NCI-H345 (cell line): ENCODE measurements at places on chromosomes 2 and 18.

DNA sequence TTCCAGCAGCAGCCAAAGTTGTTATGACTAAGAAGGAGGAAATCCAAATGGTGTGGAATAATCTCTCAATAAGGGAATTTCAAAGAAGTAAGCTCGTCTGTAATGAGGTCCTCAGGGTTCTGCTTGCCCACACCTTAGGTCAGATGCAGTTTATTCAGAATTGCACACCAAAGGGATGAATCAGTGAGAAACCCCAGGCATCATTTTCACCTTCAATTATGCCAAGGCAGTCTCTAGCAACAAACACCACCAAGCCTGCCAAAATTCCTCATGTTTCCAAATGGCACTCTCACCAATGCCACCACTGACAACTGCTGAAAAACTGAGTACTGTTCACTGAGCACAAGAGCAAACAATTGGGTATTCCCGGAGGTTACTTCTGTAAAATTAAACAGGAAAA, 43.6 kb downstream of the KCNG3 start:
- no peak for DNase-seq

DNA sequence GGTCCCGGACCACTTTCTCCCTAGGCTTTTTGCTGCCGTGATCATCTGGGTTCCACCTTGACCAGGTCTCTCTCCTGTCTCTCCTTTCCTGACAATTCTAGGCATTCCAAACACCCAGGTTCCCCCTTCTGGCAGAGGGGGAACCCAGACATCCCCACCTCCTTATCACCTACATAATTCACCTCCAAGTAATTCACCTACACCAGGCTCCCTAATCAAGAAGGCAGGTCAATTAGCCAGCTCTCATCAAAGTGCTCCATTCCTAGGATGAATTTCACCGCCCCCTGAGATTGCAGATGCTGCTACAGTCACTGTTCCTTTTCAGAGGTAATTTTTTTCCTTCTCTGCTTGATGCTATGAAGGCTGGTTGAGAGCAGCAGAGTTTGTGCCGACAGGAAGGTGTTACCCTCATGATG, 42.3 kb upstream of the ATG16L1 start:
- DNase-seq: no peak

DNA sequence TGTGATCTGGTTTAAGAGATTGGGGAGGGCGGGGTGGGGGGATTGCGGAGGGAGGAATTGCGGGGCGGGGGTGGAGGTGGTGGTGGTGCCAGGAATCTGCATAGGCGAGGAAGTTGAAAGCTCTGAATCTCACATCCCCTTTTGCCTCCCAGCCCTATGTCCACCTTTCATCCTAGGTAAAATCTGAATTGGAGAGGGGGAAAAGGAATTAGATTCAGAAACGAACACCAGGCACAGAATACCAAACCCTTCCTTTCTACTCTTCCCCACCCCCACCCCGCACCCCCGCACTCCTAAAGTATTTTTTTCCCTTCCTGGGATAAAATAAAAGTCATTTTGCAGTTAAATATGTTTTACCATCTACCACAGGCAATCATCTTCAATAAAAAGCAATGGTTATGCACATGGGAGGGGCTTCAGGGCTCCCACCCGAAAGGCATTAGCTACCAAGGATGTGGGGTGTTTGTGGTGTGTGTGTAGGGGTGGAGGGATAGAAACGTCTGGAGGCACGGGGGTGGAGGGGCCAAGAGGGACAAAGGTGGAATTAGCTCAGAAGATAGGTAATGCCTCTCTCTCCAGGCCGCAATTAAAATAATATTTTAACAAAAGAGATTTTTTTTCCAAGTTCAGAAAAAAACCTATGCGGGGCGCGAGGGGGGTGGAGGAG, 1.8 kb downstream of the IGFBP5 start:
- peak; percentile 38 for DNase-seq

GRCh38 chr2:53259395-53260009, 508.1 kb upstream of the CHAC2 start:
- no peak for DNase-seq

DNA sequence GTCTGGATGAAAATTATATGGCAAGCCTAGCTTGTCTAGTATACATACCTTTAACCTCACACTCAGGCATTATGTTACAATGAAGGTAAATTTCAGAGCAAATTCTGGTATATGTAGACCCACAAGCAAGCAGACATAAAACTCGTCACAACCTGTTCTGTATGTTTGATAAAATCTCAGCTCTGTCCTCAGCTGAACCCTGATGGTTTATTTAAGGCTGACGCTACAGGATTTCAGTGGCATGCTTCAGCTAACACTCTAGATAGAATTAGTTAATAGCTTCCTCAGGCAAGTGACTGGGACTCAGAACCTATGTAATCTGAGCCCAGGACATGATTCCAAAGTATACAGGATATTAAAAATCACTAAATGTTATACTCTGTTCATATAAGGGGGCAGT, 68.2 kb upstream of the MC2R start:
- DNase-seq: no peak
